Stimulated activated CD4-positive, alpha-beta T cell treated with anti-CD3 and anti-CD28 coated beads, TNF-alpha, amount 100 ng/mL, for 4 hours (primary cell): ENCODE measurements at places on chromosomes 5 and 9.

DNA sequence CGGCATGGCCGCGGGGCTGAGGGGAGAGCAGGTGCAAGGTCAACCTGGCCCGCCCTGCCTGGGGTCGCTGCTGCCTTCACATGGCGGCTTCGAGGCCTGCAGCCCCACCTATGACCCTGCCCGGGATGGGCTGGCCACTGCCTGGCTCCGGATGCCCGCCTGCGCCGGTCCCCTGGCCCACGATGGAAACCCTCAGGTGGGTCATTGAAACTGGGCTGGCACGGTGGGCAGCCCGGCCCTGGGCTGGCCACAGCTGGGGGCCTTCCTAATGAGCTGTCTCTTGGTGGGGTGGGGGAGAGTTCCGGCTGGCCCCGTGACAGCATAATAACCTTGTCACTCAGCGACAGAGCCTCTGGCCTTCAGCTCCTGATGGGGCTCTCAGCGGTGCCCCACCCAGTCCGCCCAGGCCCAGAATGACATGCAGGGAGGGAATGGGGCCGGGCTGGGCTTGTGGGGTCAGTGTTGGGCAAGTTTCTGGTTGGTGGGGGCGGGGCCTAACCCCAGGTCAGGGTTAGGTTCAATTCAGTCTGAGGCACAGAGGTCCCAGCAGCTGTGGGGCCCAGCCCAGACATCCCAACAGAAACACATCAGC, at the start of gene CCDC187:
Gene CCDC187, minus strand, starts transcription at position 270 of the 592 bp plus-strand sequence. Its CDS starts 264 bp downstream, at position 6.
- DNase-seq, result no peak

DNA sequence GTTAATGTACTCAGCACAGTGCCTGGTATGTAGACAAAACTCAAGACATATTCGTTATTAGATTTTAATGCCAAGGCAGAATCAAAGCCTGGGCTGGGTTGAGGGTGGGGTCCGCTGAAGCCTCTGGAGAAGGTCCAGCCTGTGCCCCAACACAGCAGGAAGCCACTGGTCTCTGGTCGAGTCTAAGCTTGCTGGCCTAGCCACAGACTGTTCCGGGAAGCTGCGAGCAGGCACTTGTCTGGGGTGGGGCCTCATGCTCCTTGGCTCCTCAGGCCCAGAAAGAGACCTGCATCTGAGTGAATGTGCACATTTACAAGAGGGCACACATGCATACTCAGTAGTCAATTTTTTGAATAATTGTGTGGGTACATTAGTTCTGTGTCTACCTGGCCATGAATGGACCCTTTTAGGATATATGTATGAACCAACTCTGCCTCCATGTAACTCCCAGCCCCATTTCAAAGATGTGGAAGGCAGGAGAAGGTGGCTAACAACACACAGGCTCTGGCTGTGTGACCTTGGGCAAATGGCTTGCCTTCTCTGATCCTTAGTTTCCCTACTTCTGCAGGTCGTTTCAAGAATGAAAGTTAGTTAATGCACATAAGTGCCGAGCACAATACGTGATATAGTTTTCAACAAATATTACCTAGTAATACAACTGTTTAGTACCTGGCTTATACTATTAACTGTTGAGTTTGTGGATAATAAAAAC, 18.3 kb downstream of the FAT2 start:
- no peak for DNase-seq

DNA sequence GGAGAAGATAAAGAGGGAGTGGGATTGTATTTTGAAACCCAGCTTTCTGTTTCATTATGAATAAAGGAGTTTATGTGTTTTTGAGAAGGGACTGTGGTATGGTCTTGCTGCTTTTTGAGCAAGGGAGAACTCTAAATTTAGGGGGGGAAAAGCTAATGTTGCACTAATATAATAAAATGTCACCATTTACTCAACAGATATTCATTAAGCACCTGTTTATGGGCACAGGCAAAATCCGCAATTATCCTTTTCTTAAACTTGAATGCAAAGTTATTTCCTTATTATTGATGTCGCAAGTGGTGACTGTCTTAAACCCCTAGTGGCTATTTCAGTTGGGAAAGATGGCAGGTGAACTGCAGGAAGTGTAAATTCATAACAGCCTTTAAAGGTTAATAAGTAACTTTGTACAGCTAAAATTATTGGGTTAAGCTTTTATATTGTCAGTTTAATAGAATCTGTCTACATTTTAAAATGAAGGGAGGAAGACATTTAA, 1.5 kb downstream of the CDC42SE2 start:
- DNase-seq, result no peak

DNA sequence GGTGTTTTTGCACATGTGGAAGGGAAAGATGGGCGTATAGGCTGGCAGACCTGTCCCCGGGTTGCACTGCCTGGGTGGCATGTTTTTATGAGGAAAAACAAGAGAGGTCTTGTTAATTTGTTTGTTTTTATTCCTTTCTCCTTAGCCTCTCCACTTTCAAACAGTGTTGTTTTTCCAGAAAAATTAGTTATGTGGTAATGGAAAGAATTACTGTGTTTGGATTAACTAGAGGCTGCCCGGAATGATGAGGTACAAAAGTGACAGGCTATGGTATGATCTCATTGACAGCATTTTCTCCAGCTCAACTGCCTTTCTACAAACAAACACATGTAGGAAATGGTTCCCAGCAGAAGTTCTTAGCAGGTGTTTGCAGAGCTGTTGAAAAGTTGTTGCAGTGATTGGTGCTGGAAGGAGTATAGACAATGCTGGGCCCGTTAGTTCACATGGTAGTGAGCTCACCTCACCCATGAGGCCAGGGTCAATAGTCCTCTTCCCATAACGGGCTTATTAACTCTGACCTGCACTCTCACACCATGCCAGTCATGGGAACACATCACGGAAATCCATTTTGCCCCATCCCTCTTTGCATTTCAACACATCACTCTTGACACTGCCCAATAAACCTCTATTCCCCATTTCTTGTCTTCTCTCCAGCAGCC, 111.3 kb upstream of the SAP30L start:
- DNase-seq, result no peak

DNA sequence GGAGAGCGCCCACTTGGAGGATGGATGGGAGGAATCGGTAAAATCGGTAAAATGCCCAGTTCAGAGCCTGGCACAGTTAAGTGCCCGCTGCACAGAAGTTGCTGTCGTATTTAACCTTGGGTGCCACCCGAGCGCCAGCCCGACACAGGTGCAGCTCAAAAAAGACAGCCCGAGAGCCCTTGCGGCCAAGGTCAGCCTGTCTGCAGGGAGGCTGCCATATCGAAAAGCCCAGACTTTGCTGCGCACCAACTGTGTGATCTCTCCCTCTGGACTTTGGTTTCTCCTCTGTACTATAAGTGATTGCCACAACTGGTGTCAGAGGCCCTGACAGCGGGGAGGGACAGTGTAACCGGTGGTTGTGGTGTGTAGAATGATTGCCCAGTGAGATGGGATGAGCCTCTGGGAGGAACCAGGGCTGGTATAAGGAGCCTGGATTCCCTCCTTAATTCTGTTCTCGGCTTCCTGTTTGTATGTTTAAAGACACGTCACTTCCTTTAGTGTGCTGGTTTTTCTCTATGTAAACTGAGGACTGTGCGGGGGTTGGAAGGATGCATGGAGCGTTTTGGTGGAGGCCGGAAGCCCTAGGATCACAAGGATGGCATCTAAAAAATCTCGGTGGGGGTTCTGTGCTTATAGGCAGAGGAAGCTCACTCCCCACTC, 792 bp downstream of the NTMT1 start:
- DNase-seq, result no peak

- DNase-seq, result no peak
Observed at GRCh38 chr5:5739490-5739945, 317.0 kb downstream of the ICE1 start.

DNA sequence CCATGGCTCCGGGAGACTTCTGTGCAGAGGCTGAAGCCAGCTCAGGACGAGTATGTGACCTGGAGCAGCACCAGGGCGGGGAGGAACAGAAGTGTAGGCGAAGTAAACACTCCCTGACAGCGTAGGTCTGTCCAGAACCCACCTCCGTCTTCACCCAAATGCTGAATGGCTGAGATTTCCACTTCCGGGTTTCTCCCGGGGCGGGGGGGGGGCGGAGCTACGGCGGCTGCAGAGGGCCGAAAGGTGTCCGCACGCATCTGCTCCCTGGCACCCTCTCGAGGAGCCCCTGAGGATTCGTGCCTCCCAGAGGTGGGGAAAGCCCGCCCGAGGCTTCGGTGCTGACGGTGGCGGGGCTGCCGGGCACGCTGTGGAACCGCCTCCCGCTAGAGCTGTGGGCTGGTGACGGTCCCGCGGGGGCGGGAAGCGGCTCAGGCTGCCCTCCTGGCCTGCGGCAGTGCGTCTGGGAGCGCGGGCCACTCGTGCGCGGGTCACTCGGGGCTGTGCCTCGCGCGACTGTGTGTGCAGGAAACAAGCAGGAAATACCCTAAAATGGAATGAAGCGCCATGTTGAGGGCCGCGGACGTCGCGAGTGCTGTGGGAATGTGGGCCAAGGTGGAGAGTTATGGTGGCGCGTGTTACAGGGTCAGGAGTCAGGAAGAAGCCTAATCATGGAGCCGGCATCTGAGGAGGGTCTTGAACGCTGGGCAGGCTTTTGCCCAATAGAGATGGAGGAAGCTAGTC, 1425.4 kb downstream of the FOXD4L5 start:
- DNase-seq, result no peak

DNA sequence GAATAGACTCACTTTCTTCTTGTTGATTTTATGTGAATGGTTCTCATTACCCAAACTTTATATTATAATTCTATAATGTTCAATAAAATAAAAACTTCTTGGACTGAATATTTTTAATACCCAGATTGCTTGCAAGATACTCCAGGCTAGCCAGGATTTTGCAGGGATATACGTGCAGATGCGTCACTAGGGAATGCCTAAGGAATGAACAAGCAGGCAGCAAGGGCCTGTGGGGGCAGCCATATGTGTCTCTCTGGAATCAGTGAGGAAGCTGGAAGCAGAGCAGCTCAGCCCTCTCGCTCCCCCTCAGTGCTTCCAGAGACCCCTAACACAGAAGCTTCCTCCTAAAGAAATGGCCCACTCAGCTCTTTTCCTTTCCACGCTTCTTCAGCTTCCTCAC, 457.4 kb downstream of the CCDC171 start:
- DNase-seq, result no peak

DNA sequence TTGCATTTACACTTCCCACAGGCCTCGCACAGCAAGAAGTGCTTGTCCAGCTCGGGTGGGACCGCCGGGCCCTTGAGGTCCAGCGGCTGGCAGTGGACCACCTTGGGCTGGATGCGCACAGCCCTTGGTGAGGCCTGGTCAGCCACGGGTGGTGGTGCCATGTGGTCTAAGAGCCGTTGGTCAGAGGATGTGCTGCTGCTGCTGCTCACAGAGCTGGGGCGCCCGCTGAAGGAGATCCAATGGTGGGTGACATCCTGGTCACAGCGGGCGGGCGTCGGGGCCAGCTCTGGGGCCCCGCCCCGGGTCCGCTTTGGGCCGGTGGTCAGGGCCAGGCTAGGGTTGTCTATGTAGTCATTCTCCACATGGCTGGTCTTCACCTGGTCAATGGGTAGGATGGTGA, 10.2 kb downstream of the SPRY4 start:
- no peak for DNase-seq

DNA sequence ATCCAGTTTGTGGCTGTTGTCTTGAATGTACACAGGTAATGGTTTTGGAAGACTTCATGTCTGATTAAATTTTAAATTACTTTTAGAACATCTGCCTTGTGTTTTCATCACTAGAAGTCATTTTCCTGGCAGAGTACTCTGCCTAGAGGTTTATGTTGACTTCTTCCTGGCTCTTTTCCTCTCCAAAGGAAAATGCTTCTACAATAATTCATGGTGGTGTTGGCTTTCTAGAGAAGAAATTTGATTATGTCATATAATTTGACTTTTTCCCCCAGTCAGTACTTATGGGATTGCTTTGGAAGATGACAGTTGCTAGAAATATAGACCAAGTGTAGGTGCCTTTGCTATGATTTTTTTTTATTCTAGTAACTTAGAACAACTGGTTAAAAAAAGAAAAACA, 46.8 kb downstream of the F2RL2 start:
- DNase-seq, result no peak

GRCh38 chr5:50445296-50445949, 4.3 kb upstream of the EMB start:
- no peak for DNase-seq

- DNase-seq, result no peak
Observed at GRCh38 chr5:59591162-59591561, 302.4 kb downstream of the PDE4D start.

DNA sequence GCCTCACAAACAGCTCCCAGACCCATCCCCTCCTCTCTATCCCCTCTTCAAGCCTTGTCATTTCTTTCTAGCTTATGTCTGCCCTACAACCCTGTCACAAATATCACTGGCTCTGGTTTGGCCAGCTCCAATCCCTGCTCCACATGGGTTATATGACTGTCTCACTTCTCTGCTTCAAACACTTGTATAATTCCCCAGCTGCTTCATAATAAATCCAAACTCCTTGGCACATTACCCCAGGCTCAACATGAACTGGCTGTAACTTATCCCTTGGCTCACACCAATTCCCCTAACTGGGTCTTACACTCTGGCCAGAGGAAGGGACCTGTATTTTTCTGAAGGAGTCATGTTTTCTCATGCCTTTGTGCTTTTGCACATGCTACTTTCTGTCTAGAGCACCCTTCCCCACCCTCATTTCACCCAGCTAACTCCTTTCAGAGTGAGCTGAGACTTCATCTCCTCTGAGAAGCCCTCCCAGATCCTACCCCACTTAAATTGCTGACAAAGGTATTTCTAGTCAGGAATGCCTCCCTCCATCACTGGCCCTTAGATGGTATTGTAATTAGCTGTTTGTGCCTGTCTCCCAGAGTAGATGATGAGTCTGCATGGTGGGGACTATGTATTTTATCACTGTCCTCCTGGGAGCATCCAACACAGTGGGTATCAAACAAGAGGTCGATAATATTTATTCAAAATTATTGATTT, 5.3 kb downstream of the PRXL2C start:
- no peak for DNase-seq

DNA sequence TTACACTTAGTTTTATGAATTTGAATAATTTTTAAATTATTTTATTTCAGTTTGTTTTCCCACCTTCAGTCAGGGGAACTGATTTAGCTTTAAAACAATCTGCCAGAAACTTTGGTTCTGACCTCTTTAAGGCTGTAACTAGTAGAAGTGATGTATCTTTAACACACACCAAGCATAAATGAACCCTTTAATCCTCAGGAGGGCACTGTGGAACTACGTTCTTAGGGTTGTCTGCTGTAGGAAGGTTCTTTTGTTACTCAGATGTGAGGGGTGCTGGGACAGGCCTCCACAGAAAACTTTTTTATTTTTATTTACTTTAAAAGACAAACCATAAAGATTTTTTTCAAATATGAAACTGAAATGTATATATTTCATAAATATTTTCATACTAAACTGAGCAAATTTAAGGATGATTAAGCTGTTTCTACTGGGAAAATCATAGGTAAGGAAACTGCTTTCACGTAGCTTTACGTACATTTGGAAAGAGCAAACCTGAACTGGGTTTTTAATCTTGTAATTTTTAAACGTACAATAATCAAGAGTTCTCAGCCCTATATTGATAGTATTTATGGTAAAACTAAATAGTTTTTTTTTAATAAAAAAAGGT, 5.3 kb downstream of the KLF4 start:
- DNase-seq, result no peak

- no peak for DNase-seq
Observed at GRCh38 chr9:70107558-70107957, 63.9 kb downstream of the MAMDC2 start.

- no peak for DNase-seq
Observed at GRCh38 chr5:135487037-135487395, 34.9 kb upstream of the TIFAB start.

GRCh38 chr9:82132024-82132423, 143.5 kb downstream of the SPATA31D1 start:
- DNase-seq, result no peak
